ENCODE measurements at places on chromosomes 1 and 21.

- no peak for DNase-seq
Observed at GRCh38 chr1:202101184-202101583, 21.5 kb upstream of the GPR37L1 start.

DNA sequence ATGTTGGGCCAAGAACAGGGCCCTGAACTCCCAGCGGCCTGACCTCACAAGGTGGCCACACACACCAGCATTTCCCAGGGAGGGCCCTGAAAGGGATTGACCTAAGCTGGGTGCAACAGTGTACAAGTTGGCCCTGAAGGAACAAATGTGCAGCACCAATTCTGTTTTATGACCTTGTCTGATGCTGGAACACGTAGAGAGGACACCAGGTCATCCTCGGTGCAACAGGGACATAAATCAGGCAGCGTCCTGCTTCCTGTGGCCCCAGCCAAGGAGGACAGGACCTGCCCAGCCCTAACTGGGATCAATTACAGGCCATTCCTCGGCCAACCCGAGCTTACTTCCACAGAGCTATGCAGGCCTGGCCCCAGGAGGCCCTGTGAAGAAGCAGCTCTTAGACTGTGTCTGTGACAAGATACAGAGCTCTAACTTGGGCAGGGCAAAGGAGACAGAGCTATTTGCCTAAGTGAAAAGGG is 12.8 kb upstream of the PHC2 start:
- DNase-seq = no peak

GRCh38 chr21:32795376-32795775 is 23.8 kb upstream of the PAXBP1 start:
- DNase-seq = no peak

DNA sequence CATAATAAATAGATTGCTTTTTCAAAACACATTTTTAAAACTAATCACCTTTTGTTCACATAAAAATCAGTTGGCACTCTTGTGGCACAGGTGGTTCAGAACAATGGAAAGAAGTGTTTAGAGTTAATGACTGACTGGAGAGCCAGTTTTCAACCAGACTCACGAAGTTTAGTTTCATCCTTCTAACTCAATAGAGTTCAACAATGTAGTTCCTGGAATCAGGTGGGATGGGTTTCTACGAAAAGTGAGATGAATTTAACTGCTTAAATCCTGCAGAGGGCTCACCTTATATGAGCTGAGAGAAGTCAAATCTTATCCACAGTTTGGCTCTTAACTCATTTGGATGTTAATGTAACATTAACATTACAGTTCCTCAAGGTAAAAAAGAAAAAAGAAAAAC is 116.5 kb downstream of the SMYD2 start:
- DNase-seq = no peak

DNA sequence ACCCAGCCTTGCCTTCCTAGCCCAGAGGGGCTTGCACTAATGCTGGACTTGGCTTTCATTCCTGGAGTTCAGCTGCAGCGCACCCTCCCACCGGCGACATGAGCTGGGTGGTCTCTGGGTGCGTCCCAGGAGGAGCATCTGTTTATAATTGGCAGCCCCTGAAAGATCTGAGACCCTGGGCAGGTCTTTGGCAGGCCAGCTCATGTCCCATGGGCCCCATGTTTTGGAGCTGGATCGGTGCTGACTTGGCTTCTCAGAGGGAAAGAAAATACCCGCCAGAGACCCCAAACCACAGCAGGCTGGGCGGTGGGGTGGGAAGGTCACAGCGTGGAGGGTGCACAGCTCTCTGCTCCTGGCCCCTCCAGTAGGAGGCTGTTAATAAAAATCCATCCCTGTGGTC is 29.3 kb downstream of the DHRS3 start:
- DNase-seq = no peak

GRCh38 chr1:105172788-105173187 is 1423.1 kb downstream of the AMY1C start:
- DNase-seq = no peak

GRCh38 chr1:79376106-79376505 is 369.6 kb upstream of the ADGRL4 start:
- no peak for DNase-seq

- peak; percentile 20 for DNase-seq
Observed at GRCh38 chr1:150009604-150010392, 728 bp downstream of the OTUD7B start.

DNA sequence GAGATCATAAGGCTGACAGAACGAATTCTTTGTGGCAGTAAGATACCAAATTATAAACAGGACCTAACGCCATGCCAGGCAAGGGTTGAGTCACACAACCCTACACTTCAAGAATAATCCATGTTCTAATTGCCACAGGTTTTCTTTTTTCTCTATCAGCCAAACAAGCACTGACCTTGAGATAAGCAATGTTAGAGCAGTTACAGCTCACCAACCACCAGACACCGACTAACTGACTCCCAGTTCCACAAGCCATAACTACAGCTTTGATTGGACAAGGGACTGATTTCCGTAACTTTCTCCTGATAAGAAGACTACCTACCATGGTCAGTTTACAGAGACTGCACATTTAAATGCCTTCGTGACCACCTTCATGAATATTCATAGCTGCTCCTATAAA is 149.6 kb downstream of the PTPRU start:
- DNase-seq = no peak

- no peak for DNase-seq
Observed at GRCh38 chr1:4323309-4323708, 331.1 kb upstream of the AJAP1 start.

- DNase-seq = no peak
Observed at GRCh38 chr1:19596065-19596713, 47.9 kb upstream of the NBL1 start.

DNA sequence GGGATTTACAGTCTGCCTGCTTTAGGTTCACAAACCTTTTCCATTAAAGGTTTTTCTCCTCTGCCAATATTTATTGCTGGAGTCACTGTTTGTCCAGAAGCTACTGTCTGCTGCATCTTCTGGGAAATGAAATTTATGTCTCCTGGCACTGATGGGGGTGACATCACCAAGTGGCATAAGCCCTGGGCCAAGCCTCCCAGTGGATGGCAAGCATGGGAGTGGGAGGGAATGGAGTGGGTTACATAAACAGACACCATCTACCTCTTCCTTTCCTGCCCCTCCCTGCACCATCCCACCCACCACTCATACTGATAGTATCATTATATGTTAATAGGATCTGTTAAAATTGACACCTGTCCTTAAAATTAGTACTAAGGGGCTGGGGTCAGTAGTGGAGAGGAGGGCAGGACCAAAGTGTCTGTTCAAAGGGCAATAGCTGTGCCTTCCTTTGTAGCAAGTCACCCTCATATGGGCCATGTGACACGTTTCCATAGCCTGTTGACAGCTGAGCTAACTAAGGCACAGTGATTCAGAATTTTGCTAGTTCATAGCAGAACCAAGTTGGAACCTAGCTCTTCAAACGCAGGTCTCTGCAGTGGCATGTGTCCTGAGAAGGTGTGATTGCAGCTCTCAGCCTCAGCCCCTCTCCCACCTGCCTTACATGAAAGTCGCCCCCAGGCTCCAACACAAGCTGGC is 71.0 kb downstream of the MAB21L3 start:
- no peak for DNase-seq

GRCh38 chr1:183370399-183371058 is 47.7 kb downstream of the NMNAT2 start:
- DNase-seq = no peak

DNA sequence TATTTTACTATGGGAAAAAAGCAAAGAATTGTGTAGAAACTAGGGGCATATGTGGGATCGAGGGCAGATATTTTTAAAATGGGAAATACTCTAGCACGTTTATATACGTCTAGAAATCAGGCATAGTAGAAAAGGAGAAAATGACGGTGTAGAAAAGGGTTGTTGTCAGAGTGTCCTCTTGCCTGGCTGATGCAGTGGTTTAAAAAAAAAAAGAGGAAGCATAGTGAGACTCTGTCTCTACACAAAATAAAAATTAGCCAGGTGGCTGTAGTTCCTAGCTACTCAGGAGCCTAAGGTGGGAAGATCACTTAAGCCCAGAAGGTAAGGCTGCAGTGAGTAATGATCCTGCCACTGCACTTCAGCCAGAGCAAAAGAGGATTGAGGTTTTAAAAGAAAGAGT is 64.7 kb upstream of the LRRC7 start:
- no peak for DNase-seq

DNA sequence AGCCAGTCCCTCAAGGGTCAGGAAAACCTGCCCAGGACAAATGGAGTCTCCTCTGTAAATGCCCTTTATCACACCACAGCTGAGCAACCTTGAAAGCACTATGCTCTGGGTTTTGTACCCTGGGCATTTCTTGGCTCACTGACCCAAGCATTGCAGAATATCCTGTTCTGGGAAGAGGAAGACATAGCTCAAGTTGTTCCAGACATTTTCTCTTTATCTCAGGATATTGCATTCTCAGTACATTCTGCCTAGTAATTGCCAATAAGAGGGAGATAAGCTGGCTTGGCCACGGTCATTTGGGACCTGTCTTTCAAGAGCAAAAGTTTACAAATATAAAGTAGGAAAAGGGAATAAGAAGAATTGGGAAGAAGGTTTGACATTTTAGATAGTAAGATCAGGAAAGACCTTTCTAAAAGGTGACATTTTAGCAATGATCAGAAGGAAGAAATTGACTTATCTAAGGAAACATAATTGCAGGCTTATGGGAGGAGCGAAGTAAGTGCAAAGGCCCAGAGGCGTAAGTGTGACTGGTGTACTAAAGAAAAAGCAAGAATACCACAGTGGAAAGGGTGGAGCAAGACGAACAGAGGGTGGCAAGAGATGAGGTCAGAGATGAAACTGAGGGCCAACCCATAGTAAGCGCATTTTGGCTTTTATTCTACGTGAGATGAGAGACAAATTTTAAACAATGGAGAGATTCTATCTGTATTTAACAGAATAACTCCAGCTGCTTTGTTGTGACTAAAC is 394.0 kb upstream of the CXADR start:
- DNase-seq = no peak

- DNase-seq = no peak
Observed at GRCh38 chr1:89954401-89954800, 40.5 kb upstream of the ZNF326 start.

- no peak for DNase-seq
Observed at GRCh38 chr1:218302155-218302554, 17.1 kb downstream of the RRP15 start.

- no peak for DNase-seq
Observed at GRCh38 chr1:229264487-229264886, 6.4 kb upstream of the RAB4A start.

GRCh38 chr1:59570524-59570923 is 244.2 kb upstream of the HOOK1 start:
- no peak for DNase-seq

DNA sequence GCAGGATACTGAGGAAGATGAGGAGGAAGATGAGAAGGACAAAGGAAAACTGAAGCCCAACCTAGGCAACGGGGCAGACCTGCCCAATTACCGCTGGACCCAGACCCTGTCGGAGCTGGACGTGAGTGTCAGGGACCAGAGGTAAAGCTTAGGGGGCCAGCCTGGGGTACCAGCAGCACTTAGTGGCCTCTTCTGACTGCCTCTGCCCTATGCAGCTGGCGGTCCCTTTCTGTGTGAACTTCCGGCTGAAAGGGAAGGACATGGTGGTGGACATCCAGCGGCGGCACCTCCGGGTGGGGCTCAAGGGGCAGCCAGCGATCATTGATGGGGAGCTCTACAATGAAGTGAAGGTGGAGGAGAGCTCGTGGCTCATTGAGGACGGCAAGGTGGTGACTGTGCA is 17.6 kb downstream of the KDF1 start:
- DNase-seq = no peak
